Liver (tissue), 10 donors: ENCODE measurements at places on chromosomes 4 and X. TPM values are rescaled to one million over a fixed set of nuclear protein-coding genes. Genes with fewer than 3 reads are reported as not detected.
A peak's percentile ranks its signal among the peaks of the same experiment; 100 is the strongest.

Gene TCEAL6
- not detected for total RNA-seq

DNA sequence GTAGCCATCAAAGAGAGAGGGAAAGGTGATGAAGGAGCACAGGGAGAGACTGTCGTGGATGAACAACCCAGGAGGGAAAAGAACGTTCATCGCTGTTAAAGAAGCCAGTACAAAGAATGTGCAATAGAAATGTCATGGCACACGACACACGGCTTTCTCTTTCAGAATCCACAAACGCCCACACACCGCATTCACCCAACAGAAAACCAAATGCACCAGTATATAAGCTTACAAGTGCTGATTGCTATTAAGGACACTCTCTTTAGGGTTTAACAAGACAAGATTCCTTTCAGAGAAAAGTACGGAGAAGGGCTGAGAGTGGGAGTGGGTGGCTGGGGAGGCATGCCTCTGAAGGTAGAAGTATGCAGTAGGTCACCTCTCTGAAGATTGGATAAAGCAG is 80.2 kb downstream of the C4orf51 start:
- DNase-seq = no peak

Gene SSX3
- total RNA-seq = not detected

Gene UGT8
- not detected for total RNA-seq

Gene SGMS2
- 13.1 TPM for total RNA-seq

GRCh38 chr4:173466101-173466500 is 63.9 kb downstream of the HAND2 start:
- DNase-seq = no peak

DNA sequence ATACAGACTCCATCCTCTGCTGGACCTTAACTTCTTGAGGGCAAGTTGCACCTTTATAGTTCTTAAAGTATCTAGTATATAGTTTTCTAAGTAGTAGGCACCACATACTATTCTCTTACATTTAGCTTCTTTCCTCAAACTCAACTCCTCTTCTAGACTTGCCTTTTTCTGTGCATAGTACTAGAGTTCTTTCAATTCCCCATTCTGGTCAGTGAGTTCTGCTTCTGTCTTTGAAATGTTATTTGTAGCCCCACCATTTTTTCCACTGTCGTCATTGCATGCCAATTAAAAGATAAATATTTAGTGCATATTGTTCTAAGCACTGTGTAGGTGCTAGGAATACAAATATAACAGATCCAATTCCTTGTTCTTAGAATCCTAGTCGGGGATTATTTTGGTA is 31.6 kb downstream of the CDKL5 start:
- no peak for DNase-seq

DNA sequence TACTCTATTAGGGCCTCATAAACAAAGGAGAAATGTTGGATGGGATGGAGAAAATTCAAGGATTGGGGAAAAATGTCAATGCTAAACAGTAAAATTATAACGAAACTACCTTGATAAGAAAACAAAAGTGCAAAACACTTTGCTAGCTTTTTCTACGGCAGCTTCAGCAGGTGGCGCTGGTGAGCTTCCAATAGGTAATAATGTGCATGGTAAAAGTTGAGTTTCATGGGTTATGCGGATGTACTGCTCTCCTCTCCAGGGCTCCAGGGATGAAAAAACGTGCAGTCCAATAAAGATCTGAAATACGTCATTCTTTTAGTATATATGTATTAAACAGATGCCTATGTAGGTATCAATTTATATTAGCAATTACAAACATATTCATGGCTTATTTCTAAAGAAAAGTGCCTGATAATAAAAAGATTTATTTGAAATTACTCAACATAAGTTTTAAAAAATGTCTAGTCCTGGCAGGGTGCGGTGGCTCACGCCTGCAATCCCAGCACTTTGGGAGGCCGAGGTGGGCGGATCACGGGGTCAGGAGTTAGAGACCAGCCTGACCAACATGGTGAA is 239.6 kb downstream of the GRXCR1 start:
- peak; percentile 63 for DNase-seq

DNA sequence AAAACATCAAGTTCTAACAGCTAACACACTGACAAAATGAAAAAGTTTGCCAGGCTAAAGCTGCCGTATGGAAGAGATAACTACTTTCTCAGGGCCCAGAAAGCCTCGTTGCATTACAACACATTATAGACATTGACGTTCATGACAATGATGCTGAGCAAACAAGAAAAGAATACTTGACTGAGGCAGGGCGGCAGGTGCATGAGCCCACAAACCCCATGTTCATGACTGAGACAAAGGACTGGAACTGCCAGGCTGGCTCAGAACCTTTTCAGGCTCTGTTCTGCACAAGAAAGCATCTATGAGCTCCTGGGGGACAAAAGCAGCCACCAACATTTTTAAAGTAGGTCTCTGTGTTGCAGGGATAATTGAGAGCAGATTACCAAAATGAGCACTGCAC is 13.6 kb downstream of the TLR6 start:
- DNase-seq = no peak

DNA sequence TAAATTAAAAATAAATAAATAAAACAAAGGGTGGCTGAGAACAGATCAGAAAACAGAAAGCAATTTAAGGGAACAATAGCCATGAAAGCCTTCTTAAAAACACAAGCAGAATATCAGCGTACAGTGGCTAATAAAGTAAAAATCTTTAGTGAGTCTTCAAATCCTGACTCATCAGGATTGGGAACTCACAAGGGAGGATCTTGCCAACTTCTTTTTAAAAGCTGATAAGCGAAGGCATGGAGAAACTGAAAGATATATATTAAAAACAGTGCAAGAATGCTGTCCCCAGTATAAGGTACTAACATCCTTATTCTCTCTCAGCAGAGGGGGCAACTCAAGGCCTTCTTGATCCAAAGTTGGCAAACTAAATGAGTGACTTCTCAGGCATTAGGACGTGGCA is 180.1 kb downstream of the DHX15 start:
- no peak for DNase-seq

Gene GLUD2
- total RNA-seq = 24.3 TPM

GRCh38 chr4:139685180-139685579 is 19.6 kb downstream of the MGST2 start:
- no peak for DNase-seq

GRCh38 chrX:134247492-134247891 is 10.5 kb downstream of the CCDC160 start:
- DNase-seq = no peak

DNA sequence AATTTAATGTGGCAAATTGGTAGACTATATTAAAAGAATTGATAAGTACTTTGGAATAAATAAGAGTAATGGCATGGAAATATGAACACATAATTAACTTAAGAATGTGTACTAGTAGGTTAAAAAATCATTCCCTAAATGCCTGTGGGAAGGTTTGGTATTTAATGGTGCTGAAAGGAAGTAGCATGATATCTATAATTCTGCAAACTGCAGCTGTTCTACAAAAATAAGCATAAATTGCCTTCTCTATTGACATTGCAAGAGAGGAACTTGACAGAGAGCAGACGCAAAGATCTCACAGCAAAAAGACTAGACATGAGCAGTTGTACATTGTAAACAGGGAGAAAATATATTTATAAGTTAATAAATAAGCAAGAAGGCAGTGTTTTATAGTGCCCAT is 752.5 kb upstream of the PCDH10 start:
- DNase-seq = no peak

GRCh38 chr4:158202481-158202880 is 7.8 kb upstream of the TMEM144 start:
- no peak for DNase-seq

GRCh38 chrX:88072339-88073030 is 554.9 kb downstream of the KLHL4 start:
- no peak for DNase-seq

DNA sequence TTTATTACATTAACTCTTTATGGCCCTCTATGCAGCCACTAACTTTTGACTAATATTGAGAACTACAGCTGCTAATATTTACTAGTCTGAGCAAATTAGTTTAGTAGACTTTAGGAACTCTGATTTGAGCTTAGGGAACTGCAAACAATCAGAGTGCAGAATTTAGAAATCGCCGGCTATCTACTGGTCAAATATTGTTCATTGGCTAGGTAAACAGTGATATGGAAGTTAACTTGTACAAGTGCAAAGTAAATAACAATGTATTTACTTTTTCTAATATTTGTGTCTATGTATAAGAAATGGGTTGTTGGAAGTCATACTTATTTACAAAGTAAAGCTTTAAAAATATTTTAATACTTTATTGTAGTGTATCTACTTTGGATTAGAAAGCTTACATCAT is 279.6 kb downstream of the CFAP299 start:
- no peak for DNase-seq

- no peak for DNase-seq
These were observed 715.7 kb downstream of the KCTD8 start for GRCh38 chr4:43732829-43733426.

- DNase-seq = no peak
These were observed 84.6 kb downstream of the FBXO8 start for GRCh38 chr4:174198828-174199227.

Gene SASH3
- 9.5 TPM for total RNA-seq

Gene PDE5A
- 3.1 TPM for total RNA-seq

Gene STARD8
- 9.8 TPM for total RNA-seq

DNA sequence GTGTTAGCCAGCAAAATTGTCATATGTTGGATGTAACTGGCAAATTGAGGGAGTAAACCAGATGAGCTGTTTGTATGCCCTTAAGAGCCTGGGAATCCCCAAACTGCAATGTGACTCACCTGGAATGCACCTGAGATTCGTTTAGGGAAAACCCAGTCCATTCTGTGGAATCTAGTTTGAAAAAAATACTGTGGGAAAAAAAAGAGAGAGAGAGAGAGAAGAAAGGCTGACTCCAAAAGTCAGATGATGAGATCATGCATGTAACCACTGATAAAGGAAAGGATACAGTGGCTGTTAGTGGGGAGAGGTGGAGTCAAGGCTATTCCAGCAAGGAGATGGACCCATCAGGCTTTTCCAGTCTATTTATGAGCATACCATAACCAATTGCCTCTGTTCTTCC is 48.5 kb downstream of the SLC9A7 start:
- DNase-seq = no peak

Gene PSAPL1
- total RNA-seq = not detected

DNA sequence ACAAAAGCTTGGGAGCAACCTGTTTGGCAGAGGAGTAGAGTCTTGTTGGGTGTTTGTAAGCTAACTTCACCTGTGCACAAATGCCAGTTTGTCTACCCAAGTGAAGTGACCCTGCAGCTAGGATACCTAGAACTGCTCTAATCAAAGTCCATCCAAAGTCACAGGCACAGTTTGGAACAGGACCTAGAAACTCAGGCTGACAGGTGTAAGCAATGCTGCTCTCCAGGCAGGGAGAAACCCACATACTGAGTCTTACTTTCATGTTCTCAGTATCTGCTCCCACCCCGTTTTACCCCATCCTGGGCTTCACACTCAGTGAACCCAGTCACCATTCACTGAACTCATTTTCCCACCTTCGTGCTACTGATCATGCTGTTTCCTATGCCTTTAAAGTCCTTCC is 40.3 kb downstream of the MAML3 start:
- no peak for DNase-seq

Gene TEC
- total RNA-seq = 2.0 TPM

- DNase-seq = no peak
These were observed 46.4 kb upstream of the GATB start for GRCh38 chr4:151807220-151807619.

DNA sequence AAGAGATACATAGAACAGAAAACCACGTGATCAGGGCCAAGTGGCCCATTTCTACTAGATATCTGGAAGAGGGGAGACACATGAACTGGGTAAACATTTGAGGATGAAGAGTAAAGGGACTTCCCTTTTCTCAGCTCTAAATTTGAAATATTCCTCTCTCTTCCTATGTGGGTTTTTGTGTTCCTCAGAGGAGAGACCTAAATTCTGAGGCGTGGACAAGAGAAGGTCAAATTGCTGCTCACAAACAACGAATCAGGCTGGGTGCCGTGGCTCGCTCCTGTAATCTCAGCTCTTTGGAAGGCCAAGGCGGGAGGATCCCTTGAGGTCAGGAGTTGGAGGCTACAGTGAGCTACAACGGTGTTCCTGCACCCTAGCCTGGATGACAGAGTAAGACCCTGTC is 216.0 kb downstream of the PTTG2 start:
- DNase-seq = no peak

DNA sequence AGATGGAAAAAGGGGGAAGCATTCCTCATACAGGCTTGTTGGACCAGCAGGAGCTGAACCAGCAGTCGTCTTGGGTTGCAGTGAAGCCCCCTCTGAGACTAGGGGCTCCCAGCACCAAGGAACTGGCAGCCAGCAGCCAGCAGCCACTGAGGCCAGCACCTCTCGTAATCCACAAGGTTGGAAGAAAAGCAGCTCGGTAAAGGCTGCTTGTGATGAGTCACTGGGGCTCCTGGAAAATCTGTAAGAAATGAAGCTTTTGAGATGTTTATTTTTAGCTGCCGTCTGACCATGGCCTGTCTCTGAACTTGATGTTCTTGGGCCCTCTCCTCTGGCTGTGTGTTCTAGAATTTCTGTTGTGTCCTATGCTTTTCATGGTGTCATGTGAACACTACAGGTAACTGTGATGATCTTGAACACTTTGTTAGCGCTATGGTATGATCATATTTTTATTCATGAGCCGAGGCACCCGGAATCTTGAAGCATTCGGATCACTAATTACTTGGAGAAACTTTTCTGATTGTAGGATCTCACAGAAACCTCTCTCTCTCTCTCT is 18.6 kb downstream of the CLCN4 start:
- no peak for DNase-seq

GRCh38 chrX:25191403-25191802 is 175.6 kb upstream of the ARX start:
- DNase-seq = no peak

- no peak for DNase-seq
These were observed 162.7 kb upstream of the GALNTL6 start for GRCh38 chr4:171650543-171650942.

DNA sequence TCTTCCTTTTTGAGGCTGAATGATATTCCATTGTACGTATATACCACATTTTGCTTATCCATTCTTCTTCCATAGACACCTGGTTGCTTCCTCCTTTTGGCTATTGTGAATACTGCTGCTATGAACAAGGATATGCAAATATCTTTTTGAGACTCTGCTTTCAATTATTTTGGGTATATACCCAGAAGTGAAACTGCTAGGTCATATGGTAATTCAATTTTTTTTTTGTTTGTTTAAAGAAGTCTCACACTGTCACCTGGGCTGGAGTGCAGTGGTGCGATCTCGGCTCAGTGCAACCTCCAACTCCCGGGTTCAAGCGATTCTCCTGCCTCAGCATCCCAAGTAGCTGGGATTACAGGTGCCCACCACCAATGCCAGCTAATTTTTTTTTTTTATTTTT is 75.3 kb downstream of the METTL14 start:
- DNase-seq = no peak

DNA sequence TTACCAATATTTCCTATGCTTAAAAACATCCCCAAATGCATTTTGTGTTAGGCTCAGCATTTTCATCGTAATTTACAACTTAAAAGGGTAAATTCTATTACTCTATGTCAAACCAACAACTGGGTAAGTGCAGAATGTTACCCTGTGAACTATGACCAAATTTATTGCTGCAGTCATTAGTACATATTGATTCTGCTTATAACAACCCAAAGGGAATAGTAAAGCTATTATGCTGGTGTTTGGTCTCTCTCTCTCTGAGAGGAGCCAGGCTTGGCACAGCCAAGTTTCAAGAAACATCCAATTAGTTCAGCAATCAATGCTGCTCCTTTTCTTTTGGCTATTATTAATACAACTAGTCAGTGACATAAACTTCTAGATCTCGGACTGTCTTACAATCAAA is 747.7 kb downstream of the CENPC start:
- no peak for DNase-seq
